ENCODE measurements at places on chromosomes 2 and 18.

DNA sequence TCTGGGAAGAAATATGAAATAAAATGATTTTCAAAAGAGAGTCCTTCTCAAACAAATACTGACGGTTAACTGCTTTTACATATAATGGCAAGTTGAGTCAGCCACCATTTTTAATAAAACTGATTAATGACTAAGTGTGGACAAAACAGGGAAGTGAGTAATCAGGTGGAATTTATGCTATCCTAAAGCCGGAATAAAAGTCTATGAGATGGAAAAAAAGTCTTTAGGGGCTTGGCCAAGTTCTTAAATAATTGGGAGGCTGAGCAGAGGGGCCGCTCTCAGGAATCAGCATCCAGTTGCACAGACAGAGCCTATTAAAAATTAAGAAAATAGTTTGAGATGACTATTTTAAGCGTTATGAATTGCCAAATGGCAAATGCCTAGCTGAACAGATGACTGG lies 58.6 kb upstream of the AFF3 start:
- DNase-seq = no peak

GRCh38 chr2:238728330-238729260 lies 119.3 kb upstream of the TWIST2 start:
- no peak for DNase-seq

- DNase-seq = no peak
These were observed 138.3 kb upstream of the SMAD7 start for GRCh38 chr18:49089049-49089448.

DNA sequence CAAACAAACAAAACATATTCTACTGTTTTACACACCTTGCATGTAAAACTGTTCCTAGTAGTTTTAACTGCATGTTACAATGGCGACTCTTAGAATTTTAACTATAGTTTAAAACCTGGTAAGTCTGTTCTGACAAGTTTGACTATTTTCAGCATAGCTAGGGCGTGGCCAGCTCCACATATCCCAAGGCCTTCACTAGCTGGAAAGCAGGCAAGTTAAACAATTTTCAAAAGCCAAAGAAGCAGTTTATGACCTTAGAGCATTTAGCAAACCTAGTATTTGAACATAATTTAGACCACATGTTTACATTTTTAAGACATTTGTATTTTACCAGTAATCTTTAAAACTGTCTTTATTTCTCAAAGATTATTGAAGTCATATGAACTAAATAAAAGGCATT lies 402.8 kb upstream of the SYT4 start:
- no peak for DNase-seq

GRCh38 chr18:27863780-27864430 lies 313.0 kb downstream of the CDH2 start:
- DNase-seq = no peak

DNA sequence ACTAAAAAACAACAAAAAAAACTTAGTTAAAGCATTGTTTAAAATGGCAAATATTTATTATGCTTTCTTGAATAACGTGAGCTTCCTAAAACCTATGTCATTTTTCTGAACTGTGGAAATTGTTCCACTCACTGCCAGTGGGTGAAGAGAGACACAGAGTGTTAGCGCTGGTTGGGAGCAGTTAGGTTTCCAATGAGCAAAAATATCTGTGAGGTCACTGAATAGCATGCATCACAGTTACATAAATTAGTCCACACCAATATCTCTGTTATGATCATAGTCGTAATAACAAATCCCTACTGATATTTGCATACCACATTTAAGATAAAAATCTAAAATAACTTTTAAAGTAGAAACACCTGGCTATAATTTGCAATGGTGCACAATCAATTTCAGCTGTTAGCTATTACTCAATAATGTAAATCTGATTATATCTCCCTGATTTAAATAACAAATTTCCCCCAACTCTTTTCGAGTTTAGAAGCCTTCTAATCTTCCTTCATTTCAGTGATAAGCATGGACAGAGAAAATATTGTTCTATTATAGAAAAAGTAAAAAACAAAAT lies 1094.0 kb upstream of the KLHL29 start:
- DNase-seq = no peak

DNA sequence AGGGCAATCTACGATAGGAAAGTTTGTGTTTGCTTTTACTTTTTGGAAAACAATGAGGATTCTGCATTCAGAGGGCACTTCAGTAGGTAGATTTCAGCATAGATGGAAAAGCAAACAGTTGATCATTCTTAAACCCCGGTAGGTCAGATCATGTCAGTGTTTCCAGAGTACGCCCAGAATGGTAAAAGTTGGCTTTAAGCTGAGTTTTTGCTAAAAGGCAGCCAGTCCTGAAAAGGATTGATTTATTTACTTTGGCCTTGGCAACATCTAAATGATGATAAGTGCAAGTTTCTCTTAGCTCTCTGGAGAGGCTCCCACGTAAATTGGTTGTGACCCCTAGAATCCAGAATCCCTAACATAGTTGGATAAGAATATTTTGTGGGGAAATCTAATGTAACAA lies 168.0 kb downstream of the DIS3L2 start:
- no peak for DNase-seq

- DNase-seq = peak; percentile 53
These were observed 110.9 kb downstream of the STK39 start for GRCh38 chr2:168136392-168136977.
